ENCODE measurements at places on chromosomes 2 and 18.

- DNase-seq = no peak
Measured at GRCh38 chr2:64325852-64326577, 127.9 kb upstream of the LGALSL start.

- DNase-seq = no peak
Measured at GRCh38 chr2:172119089-172119488, 16.4 kb upstream of the DLX2 start.

GRCh38 chr2:233680361-233681045 is 1.2 kb upstream of the UGT1A7 start:
- DNase-seq = no peak

DNA sequence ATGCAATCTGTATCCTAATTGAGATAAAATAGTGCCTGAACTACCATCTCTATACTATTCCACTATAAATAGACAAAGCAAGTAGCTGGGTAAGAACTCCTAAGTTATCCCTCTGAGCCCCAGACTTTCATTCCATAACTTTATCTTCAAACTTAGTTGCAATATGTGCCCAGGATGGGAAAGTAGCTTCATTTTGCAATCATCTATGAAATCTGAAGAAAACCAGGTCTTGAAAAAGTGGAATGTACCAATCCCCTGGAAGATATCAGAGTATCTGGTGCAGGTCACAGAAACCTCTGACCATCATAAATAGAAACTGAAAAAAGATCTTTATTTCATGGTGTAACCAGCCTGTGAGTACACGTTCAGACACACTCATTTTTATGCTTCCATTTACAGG is 78.1 kb upstream of the TMEM178A start:
- no peak for DNase-seq

DNA sequence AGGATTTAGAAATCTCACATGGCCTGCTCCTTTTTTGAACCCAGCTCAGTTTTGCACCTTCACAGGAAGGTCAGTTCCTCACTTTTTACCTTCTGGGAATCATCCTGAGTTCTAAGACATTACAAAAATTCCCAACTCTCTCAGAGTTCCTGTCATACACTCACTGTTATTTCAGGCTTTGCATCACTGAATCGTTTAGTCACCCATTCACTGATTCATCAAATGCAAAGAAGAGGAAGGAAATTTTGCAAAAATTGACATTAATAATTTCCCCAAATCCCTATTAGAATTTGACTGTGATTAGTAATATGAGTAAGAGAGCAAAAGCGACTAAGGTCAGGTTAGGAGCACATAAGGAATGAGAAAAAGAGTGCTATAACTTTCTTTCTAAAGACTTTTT is 197.5 kb downstream of the PDE1A start:
- DNase-seq = no peak

DNA sequence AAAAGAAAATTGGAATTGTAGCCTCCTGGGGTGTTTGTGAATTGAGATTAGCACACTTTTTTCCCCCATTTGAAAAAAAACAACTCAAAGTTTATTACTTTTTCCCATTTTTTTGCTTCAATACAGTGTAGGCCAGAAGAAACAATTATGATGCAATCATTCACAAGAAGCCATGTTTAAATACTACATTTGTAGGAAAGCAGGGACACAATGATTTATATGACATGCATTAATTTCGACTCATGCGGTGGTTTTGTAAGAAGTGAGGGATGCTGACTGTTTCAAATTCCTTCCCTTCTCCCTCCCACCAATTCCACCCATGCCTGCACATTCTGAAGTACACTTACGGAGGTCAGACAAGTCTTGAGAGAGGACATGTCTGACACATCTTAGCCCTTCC is 774.2 kb upstream of the FSHR start:
- DNase-seq = no peak

DNA sequence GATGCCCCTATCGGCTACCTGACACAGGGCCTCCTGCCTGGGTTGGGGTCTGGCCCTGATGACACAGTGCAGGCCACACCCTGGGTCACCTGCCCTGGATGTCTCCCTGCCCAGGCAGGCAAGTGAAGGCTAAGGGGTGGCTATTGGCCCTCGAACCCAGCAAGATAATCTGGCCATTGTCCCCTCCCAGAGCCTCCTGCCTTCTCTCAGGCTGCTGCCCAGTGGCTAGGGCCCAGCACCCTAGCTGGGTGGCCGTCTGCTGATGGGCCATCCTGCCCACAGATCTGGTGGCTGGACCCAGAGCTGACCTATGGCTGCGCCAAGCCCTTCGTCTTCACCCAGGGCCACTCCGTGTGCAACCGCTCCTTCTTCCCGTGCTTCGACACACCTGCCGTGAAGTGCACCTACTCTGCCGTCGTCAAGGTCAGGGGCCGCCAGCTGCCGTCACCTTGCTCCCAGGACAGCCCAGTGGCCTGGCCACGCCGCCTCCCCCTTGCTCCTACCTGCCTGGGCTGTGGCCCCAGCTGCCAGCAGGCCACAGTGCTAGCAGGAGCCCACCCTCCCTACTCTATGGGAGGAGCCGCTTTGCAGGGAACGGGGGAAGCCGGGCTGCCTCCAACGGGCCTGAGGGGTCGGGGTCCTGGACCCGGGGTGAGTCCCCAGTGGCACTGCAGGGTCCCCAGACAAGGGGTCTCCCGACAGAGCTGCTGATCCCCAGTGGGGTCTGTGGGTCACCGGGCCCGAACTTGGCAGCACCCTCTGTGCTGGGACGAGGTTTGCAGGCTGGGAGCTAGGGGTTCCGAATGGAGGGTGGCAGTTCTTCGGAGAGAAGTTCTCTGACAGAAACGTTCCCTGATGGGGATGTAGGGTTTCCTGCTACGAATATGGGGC is 4.1 kb downstream of the RNPEPL1 start:
- DNase-seq = no peak

DNA sequence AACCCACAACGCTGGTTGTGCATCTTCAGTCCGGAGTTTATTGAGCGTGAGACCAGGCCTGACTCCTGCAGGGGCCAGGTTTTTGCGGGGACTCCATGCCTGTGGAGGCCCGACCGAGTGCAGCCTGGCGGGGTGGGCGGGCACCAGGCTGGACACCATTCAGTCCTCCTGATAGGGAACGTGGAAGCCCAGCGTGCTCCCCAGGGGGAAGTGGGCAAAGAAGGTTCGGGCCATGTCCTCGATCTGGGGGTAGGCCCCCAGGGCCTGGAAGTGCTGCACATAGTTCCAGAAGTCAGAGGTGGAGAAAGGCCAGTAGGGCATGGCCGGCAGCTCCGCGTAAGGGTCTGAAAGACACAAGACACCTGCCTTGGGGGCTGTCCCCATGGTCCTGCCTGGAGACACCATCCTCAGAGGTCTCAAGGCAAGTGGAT is 1.4 kb downstream of the OTOS start:
- no peak for DNase-seq

DNA sequence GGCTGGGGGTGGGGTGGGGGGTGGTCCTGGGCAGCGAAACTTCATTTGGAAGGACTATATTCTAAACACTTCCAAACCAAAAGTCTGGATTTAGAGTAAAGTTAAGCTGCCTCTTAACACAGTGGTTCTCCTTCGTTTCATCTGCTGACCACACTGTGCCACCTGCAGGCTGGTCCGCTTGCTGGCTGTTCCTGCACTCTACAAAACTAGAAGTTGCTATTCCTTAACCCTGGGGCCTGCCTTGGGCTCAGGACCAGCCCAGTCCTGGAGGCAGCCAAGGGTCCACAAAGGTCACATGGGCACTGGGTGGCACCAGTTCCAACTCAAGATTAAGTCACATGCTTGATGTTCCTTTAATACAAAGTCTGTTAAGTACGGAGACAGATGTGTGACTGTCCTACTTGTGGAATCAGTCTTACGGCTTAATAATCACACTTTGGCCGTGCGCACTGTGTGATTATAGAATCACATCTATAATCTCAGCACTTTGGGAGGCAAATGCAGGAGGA is 195.4 kb downstream of the FAM210A start:
- no peak for DNase-seq

DNA sequence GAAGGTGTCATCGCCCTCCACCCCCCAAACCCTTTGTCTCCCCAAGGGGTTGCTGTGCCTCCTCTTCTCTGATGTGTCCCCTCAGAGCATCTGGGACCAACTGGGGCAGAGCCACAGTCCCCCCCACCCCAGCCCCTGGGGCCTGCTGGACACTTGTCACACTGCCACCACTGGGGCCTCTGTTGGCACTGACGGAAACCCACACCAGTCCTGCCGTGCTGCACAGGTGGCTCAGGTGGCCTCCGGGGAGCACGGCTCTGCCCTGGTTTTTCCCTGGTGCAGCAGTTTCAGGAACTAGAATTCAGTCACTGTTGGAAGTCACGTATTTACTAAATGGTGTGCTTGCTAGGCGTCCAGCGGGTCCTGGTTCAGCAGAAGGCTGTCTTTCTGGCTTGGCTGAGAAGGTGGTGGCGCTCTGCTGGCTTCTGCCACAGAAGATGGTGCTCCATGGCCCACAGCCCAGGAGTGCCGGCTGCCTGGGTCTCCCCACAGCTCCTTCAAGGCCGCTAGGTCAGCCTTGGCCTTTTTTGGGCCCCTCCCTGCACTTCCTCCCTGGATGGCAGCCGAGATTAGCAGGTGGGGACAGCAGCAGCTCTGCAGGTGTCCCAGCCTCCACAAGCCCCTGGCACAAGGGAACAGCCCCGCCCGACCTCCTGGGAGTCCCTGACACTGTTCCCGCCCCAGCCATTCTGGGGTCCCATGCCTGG is 18.6 kb upstream of the KLHL30 start:
- no peak for DNase-seq

DNA sequence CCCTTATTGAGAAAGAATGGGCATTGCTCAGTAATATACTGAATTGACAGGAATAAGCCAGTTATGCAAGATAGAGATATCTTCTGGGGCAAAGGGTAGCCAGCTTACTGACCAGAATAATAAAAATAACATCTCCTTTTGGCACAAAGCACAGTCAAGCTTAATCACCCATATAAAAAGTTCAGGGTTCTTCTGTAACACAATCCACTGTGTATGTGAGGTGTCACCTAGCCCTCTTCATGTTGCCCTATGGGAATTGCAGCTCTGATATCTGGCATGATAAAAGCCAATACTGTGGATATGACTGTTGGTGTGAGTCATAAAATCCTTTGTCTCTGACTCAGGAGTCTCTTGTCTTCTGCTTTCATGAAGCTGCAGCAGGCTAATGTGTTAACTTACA is 90.8 kb downstream of the DSEL start:
- no peak for DNase-seq

GRCh38 chr2:173968551-173968950 is 3.4 kb upstream of the SP3 start:
- no peak for DNase-seq

GRCh38 chr2:28926847-28927246 is 32.4 kb downstream of the WDR43 start:
- no peak for DNase-seq

- DNase-seq = no peak
Measured at GRCh38 chr18:74715865-74716712, 118.4 kb downstream of the ZNF407 start.

- no peak for DNase-seq
Measured at GRCh38 chr2:240995041-240996021, 3.1 kb upstream of the SNED1 start.

DNA sequence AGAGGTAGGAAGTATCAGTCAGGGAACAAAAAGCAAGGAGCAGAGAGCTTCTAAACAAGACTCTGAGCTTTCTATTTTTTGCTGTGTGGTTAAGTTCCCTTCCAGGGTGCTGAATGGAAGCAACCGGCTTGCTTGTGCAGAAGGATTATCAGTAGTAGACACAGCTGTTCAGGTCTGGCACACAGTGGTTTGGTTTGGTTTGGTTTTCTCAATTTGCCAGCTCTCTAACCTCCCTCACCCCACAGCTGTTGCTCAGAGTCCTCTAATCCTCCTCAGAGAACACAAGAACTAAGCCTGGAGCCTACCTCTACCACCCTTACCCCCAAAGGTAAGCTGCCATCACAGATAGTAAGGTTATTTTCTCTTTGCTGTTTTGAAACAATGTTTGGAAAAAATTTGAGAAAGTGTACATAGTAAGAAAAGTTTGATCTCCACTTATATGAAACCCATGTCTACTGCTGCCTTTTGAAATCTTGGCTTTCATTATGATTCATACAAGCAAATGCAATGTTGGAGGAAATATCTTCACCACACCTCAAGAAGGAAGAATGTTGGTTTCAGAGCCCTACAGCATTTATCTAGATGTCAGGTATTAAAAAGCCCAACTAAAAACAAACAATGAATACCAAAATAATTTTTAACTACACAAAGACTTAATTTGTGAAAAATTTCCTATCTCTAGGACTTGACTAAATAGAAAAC is 255.3 kb downstream of the NR4A2 start:
- no peak for DNase-seq

GRCh38 chr2:218332920-218333645 is 23.6 kb upstream of the CATIP start:
- no peak for DNase-seq

GRCh38 chr2:182324665-182325064 is 102.2 kb downstream of the PDE1A start:
- no peak for DNase-seq

- DNase-seq = no peak
Measured at GRCh38 chr18:8750954-8751415, 45.6 kb downstream of the MTCL1 start.

DNA sequence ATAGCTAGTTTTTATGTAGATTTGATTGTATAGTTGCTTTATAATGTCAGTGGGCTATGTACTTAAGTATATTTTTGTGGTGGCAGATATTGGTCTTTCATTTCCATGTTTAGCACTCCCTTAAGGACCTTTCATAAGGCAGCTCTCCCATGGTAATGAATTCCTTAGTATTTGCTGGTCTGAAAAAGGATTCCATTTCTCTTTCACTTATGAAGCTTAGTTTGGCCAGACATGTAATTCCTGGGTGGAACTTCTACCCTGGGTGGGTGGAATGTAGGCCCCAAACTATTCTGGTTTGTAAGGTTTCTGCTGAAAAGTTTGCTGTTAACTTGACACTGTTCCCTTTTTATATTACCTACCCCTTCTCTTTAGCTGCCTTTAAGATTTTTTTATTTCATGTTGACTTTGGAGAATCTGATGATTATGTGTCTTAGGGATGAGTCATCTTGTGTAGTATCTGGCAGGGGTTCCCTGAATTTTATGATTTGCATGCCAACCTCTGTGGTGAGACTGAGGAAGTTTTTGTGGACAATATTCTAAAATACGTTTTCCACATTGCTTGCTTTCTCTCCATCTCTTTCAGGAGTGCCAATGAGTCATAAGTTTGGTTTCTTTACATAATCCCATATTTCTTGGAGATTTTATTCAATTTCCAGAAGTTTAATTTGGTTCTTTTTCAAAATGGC is 65.4 kb upstream of the VRK2 start:
- no peak for DNase-seq

All from stimulated activated CD8-positive, alpha-beta memory T cell treated with anti-CD3 and anti-CD28 coated beads, Interleukin-7, amount 100 ng/mL, for 1 hour (primary cell).